Activated CD4-positive, alpha-beta T cell treated with anti-CD3 and anti-CD28 coated beads, Interleukin-2, amount 10 ng/mL, durations not matched to agents 7 days and 5 days (primary cell): ENCODE measurements at places on chromosomes 6 and 20. TPM values are rescaled to one million over a fixed set of nuclear protein-coding genes. Genes with fewer than 3 reads are reported as not detected.

- no peak for DNase-seq
Measured at GRCh38 chr6:143074101-143074500, 13.4 kb downstream of the AIG1 start.

DNA sequence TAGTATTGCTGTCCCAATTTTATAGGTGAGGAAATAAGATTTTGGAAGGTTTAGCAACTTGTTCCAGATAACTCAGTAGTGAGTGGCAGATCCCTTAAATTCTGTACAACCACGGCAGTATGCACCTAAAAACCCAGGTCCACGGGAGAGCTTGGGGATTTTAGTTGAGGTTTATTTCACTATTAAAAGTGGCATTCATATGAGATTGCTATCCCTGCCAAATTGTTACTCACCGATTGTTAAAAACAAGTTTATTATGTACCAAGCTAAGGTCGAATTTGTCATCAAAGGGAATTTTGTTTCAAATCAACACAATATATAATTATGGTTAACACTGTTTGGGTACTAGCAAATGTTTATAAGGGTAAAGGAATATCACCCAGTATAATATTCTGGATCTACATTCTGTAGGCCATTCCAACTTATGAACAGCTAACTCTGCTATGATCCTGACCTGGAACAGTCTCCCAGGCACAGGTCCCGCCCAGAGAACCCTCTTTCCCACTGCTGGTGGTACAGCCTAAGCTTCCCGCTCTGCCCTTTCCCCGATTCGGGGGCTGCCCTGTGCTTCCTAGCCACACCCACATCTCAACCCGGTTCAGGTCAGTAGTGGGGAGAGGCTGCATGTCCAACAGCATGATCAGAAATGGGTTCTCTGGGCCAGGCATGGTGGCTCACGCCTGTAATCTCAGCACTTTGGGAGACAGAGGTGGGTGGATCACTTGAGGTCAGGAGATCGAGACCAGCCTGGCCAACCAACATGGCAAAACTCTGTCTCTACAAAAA, 24.9 kb downstream of the GPLD1 start:
- no peak for DNase-seq

DNA sequence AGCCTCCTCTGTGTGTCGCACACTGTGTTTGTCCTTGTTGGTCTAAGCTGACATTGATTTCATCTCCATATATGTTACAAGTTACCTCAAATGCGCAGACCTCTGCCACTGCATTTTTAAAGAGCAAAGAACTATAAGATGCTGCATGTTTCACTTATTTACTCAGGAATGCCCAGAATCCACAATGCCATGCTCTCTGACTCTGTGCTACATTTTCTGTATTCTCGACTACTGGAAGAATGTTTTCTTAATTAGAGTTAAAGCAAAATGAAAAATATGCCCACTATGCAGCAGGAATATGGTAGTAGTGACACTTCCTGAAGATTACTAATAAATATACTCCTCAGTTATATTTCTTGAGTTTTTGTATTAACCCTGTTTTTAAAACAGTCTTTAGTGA, 296.4 kb downstream of the HACE1 start:
- DNase-seq: no peak

Gene FOXQ1
- not detected for total RNA-seq

Gene PLEKHG1
- 3.6 TPM for total RNA-seq
